ENCODE measurements at places on chromosomes 13 and 19. TPM values are rescaled to one million over a fixed set of nuclear protein-coding genes. Genes with fewer than 3 reads are reported as not detected.

DNA sequence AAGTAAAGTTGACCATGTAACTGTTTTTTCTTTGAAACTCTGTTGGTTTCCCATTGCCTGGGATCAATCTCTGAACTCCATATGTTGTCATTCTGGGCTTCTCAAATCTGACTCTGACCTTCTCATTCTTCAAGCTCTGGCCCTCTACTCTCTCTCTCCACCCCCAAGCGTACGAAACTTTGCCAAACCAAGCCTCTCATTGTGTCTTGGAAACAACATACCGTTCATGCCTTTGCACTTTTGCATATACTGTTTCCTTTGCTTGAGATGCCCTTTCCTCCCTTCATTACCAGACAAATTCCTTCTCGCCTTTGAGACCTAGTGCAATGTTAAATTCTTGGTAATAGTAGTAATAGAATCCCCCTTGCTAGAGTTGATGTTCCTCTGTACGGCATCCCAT lies 113.7 kb downstream of the OLFM4 start:
- no peak for DNase-seq

The FAM124A gene
- total RNA-seq: 0.10 TPM

DNA sequence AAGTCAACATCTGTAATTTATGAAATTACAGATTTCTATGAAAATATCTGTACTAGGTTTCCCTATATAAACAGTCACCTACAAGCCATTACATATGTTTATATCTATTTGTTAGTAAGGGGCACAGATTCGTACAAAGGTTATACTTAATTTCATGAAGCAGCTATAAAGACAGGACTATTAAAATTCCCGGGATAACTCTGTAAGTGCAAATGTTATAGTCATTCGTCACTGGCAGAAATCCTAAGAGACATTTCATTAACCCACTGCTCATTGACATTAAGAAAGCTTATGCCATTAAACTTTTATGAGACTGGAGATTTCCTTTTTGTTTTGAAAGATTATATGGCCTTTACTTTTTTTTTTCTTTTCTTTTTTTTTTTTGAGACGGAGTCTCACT lies 122.9 kb downstream of the MYO16 start:
- no peak for DNase-seq

The ZNF793 gene
- total RNA-seq: 0.24 TPM

- DNase-seq: peak; percentile 24
These were observed 845.3 kb downstream of the DIAPH3 start for GRCh38 chr13:59318320-59318930.

GRCh38 chr13:58573743-58574142 lies 942.2 kb downstream of the PCDH17 start:
- no peak for DNase-seq

Measured in RPMI7951 (cell line).